ENCODE measurements at places on chromosomes 1 and 21.

GRCh38 chr1:85850238-85850637 lies 142.0 kb upstream of the ZNHIT6 start:
- DNase-seq, result no peak

GRCh38 chr21:34936883-34937563 lies 112.1 kb downstream of the RUNX1 start:
- DNase-seq, result no peak

- DNase-seq, result no peak
These were observed 13.4 kb downstream of the COP1 start for GRCh38 chr1:176193663-176194062.

GRCh38 chr1:79469139-79469538 lies 462.6 kb upstream of the ADGRL4 start:
- DNase-seq, result no peak

DNA sequence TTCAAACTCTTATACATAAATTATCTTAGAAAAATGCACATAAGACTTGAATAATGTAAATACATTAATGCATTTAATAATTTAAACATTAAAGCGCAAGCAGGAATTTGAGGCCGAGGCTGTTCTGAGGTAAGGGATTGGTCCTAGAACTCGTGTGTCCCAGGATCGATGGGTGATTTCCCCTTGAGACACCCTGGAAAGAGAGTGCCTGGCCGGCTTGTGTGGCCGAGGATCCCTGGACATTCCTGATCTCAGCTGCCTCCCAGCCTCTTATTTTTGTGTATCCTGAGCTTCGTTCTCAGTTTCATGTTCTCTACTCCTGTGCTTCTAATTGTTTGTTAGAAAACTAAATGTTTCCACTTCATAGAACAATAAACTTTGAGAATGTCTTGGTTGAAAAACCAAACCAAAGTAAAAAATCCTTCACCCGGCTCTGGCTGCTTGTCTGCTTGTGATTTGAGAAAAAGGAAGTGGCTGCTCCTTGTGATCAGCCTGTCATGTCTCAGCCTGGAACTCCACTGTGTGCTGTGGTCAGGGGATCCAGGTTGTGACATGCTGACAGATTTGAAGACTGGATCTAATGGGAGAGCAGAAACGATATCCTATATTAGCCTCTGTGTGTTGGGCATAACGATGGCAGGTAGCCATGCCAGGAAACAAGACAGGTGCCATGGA lies 40.7 kb downstream of the PEX14 start:
- no peak for DNase-seq

DNA sequence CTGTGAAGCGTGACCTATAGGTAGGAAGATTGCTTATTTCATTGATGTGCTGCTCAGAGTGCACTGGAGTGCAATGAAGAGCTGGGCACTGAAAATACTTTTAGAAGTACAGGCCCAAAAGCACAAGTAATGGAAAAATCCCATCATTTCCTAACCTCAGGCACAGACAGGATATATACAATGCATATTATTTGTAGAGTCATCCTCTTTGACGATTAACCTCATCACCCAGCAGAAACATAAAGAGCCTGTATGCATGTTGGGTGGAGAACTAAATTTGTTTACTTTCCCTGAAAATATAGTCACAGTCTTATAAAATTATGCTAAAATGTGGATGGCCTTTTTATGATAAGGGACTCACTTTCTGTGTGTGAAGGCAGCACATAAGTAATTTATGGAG lies 98.1 kb downstream of the TNNI3K start:
- DNase-seq, result no peak

DNA sequence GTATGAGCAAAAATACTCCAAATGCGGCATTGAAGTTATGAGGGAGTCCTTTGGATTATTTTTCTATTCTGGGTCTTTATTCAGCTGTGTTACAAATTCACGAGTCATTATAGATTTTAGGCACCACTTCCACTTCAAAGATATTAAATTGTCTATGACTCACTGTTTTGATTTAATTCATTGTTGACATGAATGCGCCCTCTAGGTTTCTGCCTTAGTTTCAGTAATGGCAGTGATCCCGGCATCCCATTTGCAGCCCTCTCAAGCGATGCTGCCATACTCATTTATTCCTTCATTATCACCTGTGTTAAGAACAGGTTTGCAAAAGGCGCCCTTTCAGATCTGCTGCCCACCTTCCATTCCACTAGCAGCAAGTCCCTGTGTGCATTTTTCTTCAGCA lies 14.0 kb downstream of the RSPO1 start:
- no peak for DNase-seq

DNA sequence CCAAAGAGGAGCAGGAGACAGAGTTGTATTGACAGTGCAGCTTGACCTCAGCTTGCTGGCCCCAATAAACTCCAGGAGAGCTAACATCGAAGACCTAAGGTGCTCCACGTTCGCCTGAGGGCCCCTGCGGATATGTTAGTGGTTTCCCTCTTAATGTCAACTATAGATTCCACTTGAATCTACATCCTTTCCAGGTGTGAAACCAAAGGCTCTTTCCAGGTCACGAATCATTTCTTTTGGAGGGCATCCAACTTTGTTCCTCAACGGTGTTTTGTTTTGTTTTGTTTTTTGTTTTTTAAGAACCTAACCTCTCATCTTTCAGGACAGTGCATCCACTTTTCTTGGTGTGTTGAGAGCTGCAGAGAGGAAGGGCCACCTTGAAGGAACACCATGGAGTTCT lies 267.6 kb upstream of the SGIP1 start:
- DNase-seq, result no peak

GRCh38 chr1:3453891-3454810 lies at the start of gene ARHGEF16:
Gene ARHGEF16 (plus strand): TSS chr1:3454665. CDS start chr1:3463085, 8,420 bp downstream.
- DNase-seq, result peak; percentile 29

- DNase-seq, result no peak
These were observed 594 bp downstream of the HDGF start for GRCh38 chr1:156750711-156751450.

- no peak for DNase-seq
These were observed 288.0 kb downstream of the HMCN1 start for GRCh38 chr1:186022184-186022583.

DNA sequence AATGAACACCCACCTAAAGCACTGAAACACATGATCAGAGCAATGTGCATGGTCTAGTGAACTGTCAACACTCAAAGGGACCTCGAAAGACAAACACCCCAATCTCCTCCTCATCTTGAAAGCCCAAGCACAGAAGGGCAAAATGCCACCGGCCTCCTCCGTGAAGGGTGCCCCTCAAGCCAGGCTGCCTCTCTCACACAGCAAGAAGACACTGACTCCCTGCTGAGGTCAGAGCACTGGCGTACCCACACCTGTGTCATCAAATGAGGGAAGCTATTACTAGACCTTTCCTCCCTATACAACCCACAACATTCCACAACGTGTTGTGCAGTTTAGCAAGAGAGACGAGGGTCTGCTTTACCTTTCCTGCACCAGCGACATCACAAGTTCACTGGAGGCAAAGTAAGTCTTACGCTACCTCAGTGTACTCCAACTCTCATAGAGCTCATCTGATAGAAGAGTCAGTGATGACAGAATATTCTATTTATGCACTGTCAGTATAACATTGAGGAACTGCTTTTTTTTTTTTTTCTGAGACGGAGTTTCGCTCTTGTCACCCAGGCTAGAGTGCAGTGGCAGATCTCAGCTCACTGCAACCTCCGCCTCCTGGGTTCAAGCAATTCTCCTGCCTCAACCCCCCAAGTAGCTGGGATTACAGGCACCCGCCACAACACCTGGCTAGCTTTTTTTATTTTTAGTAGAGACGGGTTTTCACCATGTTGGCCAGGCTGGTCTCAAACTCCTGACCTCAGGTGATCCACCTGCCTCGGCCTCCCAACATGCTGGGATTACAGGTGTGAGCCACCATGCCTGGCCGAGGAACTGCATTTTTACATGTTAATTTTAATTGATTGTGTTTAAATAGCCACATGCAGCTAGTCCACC lies 3.3 kb downstream of the SH3BP5L start:
- no peak for DNase-seq

GRCh38 chr21:18334066-18334465 lies 69.5 kb downstream of the TMPRSS15 start:
- DNase-seq, result no peak

DNA sequence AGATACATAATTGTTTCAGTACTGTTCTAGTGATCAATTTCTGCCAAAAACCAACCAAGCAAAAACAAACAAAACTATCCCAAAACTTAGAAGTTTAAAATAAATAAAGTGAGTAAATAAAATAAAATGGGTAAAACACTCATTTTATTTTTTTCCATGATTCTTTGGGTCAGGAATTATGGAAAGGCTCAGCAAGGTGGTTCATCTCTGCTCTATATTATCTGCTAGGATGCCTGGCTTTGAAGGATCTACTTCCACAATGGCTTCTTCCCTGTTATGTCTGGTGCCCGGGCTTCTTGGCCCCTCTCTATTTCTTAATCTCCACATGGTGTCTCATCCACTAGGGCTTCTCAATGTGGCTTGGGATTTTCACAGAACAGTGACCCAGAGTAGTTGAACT lies 29.1 kb upstream of the ADAMTS1 start:
- DNase-seq, result no peak

DNA sequence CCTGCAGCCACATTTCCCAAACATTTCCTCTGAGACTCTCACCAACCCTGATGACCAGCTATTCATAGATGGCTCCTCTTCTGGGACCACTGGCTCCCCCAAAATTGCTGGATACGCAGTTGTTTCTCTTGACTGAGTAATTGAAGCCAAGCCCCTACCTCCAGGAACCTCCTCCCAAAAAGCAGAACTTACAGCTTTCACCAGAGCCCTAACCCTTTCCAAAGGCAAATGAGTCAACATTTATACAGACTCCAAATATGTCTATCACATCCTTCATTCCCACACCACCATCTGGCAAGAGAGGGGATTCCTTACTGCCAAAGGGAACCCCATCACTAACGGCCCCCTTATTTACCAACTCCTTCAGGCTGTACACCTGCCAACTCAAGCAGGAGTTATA lies 20.3 kb upstream of the CA6 start:
- no peak for DNase-seq

DNA sequence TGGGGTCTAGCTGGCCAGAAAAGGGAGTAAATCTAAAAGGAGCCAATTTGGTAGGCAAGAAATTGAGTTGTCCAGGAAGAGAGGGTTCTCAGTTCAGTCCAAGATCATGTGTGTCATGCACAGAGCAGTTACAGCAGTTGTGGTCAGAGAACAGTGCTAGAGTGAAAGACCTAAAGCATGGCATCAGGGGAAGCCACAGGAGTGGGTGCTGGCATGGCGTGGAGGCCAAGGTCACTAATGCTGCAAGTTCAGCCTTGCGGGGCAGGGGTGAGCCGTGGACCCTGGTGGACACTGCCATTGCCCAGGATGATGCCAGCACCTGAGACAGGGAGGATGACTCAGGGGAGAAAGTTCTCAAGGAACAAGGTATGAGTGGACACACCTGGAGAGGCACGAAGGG lies 16.6 kb upstream of the TMEM125 start:
- no peak for DNase-seq

- no peak for DNase-seq
These were observed 184.5 kb upstream of the EDN2 start for GRCh38 chr1:41668967-41669366.

- no peak for DNase-seq
These were observed 22.2 kb upstream of the ERG start for GRCh38 chr21:38520511-38520910.

DNA sequence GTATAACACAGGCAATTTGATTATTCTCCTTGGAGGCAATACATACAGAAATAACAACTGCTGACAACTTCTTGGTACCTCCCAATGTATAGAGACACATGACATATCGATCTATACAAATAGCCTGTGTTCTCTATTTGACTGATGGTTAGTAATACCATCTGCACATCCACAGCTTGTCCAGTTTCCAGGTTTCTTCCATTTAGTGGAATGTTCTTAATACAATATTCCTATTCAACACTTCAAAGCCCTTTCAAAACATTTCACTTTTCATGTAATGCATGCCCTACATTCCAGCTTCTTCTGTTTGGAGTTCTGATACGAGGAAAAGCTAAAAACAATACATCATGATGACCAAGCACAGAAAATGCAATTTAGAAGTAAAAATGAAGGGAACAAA lies 37.0 kb upstream of the GORAB start:
- DNase-seq, result no peak

DNA sequence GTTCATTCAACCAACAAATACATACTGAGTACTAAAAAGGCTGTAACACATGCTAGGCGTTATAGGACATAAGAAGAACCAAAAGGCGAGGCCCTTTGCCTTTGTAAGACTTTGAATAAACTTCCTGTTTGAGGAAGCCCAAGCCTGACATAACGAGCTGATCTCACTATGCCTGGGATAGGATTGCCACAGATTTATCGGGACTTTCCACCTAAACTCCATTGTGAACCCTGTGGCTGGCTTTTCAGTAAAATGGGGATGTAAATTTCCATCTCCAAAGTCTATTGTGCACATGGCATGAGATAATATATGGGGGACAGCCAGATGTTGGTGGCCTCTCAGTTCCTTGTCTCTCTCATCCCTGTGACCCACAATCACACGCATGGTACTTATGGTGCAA lies 41.9 kb downstream of the LMO4 start:
- no peak for DNase-seq

- DNase-seq, result no peak
These were observed 142.2 kb downstream of the URB2 start for GRCh38 chr1:229768232-229768631.

DNA sequence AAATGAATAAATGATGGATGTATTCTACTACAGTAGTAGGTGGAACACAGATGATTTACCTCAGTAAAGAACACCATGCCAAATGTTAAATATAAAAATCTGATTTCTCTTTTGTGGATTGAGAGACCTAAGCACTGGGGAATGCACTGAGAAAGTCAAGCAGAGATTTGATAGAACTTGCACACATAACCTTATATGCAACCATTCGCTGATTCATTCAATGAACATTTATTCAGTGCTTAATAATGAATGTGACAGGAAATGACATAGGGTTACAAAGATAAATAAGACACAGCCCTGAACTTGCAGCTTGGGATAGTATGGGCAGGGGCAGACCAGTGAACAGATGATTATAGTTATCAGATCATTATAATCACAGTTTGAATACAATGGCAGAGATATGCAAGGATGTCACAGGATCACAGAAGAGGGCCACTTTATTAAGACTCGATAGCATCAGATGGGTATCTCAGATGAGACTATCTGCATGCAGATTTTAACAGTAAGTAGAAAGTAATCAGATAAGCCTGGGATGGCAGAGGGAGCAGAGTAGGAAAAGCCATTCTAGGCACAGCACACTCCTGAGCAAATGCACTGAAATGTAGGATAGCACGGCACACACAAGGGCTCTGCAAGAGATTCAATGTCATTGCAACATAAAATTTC lies 169.4 kb downstream of the ASTN1 start:
- no peak for DNase-seq

DNA sequence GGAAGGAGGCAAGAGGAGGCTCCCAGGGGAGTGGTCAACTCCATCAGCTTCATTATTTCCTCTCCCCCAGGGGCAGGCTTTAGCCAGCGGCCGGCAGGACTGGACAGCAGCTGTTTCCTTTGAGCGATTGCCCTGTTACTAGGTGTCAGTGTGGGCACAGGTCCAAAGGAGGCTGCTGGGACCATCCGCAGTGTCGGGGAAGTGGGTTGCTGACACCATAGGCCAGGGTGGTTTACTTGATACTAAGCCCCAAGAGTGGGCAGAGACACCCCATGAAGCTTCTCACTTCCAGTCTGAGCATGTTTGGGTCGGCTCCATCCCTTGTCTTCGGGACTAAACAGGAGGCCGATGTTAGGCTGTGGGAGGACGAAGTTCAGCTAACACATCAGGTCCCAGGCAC lies 63.6 kb downstream of the KAZN start:
- DNase-seq, result no peak

- DNase-seq, result no peak
These were observed 78.0 kb downstream of the LAMC2 start for GRCh38 chr1:183263886-183264602.

All from stimulated activated CD4-positive, alpha-beta T cell treated with anti-CD3 and anti-CD28 coated beads, TNF-alpha, amount 100 ng/mL, for 24 hours (primary cell).